Activated naive CD4-positive, alpha-beta T cell treated with anti-CD3 and anti-CD28 coated beads for 36 hours (primary cell): ENCODE measurements at places on chromosomes 4 and X.

GRCh38 chrX:50697691-50698090 lies 116.3 kb downstream of the SHROOM4 start:
- DNase-seq = no peak

DNA sequence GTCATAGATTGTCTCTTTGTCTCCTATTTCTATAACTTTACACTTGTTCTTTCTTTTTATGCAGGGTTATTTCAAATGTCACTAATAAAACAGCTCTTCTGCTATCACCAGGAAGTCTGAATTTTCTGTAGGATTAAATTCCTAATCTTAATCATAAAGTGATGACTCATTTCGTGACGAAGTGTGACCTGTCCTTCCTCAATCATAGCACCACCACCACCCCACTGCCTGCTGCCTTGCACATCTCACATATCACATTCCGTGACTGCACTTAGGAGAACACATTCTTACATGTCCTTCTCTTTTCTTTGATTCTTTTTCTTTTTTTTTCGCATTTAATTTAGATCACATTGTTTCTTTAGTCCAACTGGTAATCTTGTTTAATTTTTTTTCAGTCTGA lies 57.7 kb upstream of the UGT2B7 start:
- DNase-seq = no peak

- no peak for DNase-seq
These were observed 38.0 kb upstream of the DSPP start for GRCh38 chr4:87570290-87570805.

- DNase-seq = no peak
These were observed 556 bp upstream of the SMARCA5 start for GRCh38 chr4:143512978-143513313.

- no peak for DNase-seq
These were observed 16.4 kb downstream of the SMIM10L2A start for GRCh38 chrX:135437867-135438733.

DNA sequence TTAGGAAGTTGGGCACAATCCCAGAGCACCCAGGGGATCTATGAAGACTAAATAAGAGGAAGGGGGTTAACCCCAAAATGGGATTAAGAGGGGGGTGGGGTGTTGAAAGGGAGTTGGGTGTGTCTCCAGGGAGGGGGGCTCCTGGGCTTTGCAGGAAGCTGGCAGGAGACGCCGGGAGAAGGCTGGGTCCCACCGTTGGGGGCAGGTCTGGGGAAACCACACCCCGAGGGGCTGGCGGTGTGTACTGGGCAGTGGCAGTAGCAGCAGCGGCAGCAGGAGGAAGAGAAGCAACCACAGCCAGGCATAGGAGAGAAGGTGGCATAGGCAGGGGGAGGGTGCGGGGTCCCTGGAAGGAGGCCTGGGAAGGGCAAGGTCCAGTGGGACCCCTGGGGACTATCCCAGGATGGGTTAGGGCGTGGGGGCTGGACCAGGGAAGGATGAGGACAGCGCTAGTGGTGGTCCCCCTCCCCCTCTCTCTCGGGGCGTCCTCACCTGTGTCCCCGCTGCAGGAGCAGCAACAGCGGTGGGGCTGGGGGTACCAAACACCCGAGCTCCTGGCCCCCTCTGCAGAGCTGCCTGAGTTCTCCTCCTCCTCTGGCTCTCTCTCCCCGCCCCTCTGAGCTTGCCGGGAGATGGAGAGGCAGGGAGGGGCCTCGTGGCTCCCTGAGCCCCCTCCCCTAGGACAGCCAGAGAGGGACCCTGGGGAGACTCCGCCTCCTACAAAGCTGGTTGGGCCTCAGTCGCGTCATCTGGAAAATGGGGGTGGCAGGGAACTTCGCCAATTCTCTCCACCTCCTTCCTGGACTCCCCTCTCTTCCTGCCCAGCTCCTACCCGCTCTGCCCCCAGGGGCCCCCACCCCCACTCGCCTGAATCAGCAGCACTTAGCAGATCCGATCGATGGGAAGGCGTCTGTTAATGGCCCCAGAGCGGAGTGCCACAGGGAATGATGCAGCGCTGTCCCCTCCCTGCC lies at the start of gene KCND1:
Gene KCND1, minus strand, starts transcription at position 596 of the 971 bp plus-strand sequence. CDS start 1,573 bp downstream, outside the sequence.
- DNase-seq = peak; percentile 35

GRCh38 chr4:150479657-150480056 lies 102.3 kb upstream of the MAB21L2 start:
- DNase-seq = no peak

GRCh38 chr4:7368296-7368695 lies 66.4 kb downstream of the PSAPL1 start:
- DNase-seq = no peak

GRCh38 chr4:4302416-4302815 lies 12.4 kb downstream of the ZBTB49 start:
- no peak for DNase-seq

DNA sequence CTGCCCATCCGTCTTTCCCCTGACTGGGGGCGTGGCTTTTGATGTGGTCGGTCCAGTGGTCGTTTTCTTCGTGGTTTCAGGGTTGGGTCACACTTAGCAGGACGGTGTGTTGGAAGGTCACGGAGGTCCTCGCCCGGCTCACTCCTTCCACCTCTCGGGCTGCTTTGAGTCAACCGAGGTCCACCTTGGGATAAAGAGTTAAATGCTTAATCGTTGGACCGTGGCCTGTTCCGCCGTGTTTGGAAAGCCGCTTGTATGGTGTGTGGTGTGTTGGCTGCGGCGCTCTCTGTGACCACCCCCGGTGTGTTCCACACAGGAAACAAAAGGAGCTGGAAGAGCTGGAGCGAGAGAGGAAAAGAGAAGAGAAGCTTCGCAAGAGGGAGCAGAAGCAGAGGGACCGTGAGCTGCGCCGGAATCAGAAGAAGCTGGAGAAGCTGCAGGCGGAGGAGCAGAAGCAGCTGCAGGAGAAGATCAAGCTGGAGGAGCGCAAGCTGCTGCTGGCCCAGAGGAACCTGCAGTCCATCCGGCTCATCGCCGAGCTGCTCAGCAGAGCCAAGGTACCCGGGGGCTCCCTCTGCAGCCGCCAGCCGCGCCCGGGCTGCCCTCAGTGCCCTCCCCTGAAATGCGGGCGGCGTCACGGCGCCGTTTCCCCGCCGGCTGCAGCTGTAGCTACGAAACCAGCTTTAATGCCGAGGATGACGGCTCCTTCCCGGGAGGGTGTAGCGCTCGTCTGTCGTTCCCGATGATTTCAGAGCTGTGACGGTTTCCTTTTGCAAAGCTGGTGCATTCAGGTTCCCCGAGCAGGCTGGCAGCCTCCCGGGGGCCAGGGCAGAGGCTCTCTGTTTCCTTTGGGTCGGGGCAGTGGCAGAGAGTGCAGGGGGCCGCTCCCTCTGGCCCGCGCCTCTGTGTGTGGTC lies 7.7 kb downstream of the AKAP17A start:
- no peak for DNase-seq

GRCh38 chr4:28117084-28117682 lies 1256.5 kb downstream of the STIM2 start:
- no peak for DNase-seq

DNA sequence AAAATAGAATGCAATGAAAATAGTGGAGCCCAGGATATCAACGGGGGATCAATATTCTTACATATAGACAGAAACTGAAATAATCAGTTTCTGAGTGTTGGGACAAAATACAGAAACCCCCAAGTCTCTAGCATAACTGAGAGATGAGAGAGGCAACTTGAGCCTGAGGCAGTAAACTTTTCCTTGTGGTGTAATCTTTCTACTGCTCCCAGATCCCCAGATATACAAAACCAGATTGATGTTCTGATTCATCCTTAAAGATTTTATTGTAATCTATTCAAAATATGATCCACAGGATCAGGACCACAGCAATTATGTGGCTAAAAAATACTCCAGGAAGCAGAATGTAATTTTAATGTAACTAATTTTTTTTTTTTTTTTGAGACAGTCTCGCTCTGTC lies 2282.6 kb downstream of the ARAP2 start:
- no peak for DNase-seq

GRCh38 chr4:122619611-122620010 lies 1.3 kb downstream of the IL21 start:
- DNase-seq = no peak

- no peak for DNase-seq
These were observed 9.3 kb downstream of the HTT start for GRCh38 chr4:3083732-3084131.

DNA sequence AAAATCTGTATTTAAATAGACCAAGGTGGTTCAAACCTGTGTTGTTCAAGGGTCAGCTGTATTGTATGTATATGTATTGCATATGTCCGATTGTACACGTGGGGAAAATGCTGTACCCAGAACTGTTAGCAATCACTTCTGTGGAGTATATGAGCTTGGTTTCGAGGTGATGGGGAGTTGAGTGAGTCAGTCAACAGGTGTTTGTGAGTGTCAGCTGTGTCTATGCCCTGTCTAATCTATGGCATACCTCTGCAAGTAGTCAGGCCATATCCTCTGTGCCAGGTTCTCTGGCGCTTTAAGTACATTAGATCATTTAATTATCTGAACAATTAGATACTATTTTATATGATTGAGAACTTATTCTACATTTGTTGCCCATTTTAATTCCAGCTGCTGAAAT lies 7.4 kb downstream of the ZRSR2 start:
- no peak for DNase-seq

- no peak for DNase-seq
These were observed 376.3 kb upstream of the ZFP42 start for GRCh38 chr4:187619319-187619718.

DNA sequence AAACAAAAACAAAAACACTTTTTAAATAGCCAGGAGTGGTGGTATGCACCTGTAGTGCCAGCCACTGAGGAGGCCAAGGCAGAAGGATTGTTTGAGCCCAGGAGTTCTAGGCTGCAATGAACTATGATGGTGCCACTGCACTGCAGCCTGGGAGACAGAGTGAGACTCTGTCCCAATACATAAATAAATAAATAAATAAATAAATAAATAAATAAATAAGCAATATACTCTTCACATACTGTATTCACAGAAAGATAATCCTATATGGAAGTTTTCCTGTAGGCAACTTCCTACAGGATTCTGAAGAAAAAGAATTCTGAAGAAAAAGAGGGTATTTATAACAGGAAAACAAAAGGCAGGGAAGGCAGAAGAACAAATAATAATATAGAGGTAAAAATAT lies 293.3 kb upstream of the GRIA3 start:
- no peak for DNase-seq

GRCh38 chr4:8838961-8839431 lies 32.6 kb downstream of the HMX1 start:
- DNase-seq = no peak

GRCh38 chr4:5357870-5358269 lies 306.6 kb downstream of the STK32B start:
- DNase-seq = no peak

DNA sequence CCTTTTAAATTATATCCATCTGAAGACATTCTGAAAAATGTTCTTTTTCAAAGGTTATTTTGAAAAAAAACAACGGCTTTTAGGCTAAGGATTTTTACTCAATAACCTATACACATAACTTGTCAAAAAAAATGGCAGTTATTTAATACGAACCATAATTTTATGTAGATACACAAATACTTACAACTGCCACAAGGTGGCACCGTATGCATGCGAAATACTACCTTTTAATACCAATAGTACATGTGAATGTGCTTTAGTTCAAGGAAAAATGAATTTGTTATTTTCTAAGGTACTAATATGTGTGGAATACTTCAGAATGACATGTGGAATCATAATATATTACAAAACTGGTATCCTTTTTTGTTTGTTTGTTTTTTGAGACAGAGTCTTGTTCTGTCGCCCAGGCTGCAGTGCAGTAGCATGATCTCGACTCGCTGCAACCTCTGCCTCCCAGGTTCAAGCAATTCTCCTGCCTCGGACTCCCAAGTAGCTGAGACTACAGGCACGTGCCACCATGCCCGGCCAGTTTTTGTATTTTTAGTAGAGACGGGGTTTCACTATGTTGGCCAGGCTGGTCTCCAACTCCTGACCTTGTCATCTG lies 4.6 kb upstream of the MAD2L1 start:
- DNase-seq = peak; percentile 79

GRCh38 chr4:170672381-170672965 lies 582.7 kb upstream of the AADAT start:
- no peak for DNase-seq

DNA sequence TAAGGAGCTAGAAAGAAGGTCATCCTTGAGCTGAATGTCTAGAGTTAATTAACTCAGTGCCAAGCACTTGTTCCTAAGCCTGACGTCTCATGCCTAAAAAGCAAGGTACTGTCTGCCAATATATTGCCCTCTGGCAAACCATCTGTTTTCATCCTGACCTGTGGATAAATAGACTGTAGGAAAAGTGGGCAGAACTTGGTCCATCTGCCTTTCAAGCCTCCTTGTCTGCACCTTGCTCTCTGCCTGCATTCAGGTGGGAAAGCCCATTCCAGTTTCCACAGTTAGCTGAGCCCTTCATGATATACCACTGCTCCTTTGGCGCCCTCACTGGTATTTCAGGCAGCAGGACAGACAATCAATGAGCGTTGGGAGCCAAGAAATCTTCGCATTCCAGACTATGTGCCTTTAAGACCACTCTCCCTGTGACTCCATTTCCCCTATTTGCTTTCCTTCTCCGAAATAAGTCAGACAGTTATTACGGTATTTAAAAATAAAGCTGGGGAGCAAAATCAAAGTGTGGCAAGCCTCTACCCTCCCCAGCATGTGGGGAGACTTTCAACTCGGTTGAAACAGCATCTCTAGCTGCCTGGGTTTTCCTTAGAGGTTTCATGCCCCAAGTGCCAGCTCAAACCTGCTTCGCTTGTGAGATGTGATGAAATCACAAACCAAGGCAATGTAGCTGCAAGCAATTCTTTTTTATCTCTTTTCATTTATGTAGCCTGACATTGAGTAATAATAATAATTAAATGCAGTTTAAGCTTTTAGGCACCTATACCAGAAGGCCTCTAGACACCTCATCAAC lies 2.5 kb upstream of the CCDC149 start:
- DNase-seq = no peak

GRCh38 chr4:112807083-112807482 lies 170.1 kb downstream of the LARP7 start:
- no peak for DNase-seq

GRCh38 chrX:47351706-47352105 lies 18.7 kb upstream of the ZNF157 start:
- no peak for DNase-seq

DNA sequence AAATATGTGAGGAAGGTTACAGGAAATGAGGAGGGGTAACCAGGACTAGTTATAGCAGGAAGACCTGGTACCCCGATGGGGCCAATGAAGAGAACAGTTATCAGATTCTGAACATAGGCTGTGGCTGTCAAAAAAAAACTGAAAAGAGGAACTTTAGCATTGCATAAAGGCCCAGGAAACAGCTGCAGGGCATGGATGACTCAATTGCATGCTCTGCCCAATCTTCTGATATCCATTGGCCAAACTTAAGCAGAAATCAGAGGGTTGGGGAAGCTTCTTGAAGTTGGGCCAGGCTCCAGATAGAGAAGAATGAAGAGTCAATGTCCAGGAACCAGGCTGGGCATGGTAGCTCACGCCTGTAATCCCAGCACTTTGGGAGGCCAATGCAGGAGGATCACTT lies 1222.4 kb upstream of the PRKX start:
- no peak for DNase-seq

- peak; percentile 65 for DNase-seq
These were observed 44.3 kb downstream of the IL21 start for GRCh38 chr4:122576261-122577188.

DNA sequence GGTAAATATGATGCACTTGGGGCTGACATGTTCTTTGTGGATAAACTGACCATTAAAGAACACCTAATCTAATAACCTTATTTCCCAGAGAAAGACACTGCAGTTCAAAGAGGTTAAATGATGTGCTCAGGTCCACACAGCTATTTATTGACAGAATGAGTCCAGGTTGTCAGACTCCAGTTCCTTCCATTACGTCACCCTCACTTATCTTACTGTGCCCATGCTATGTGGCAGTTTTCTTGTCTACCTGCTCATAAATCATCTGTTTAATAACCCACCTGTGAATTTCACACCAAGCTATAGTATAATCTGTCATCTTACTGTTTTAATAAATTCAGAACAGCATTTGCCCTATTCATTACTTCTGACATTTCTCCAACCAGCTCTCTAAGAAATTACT lies 36.7 kb downstream of the QRFPR start:
- DNase-seq = no peak
